ENCODE measurements at places on chromosomes 11 and 22.

DNA sequence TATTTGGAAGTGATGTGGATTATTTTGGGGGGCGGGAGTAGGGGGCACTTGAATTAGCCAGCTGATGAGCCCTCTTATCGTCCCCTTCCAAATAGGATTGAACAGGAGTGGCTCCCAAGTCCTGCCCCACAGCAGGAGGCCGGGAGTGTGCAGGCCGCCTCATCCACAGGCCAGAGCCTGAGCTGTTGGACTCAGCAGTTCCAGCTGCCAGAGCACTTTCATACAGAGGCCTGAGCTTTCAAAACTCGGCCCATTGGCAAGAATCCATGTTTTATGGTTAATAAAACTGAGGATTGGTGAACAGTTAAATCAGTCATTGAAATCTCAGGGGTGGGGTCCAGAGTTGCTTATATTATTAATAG lies 9.6 kb downstream of the FAM118A start:
- no peak for DNase-seq

GRCh38 chr11:61473370-61474012 lies 35.1 kb upstream of the LRRC10B start:
- DNase-seq = no peak

DNA sequence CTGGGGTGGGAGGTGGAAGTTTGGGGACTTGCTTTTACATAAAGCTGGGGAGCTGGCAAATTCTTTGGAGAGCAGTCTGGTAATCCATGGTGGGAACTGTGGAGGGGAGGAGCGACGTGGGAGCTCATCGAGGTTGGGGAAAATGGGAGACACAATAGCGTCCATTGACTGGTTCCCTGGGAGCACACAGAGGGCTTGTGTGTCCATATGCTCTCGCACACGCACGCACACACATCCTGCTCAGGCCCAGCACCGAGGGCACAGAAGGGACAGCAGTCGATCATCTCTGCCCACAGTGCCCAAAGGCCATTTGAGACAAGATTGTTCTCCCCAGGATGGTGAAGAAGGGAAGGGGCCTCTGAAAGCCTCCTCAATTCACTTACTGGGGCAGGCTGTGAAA lies 53.7 kb downstream of the FBXO7 start:
- no peak for DNase-seq

DNA sequence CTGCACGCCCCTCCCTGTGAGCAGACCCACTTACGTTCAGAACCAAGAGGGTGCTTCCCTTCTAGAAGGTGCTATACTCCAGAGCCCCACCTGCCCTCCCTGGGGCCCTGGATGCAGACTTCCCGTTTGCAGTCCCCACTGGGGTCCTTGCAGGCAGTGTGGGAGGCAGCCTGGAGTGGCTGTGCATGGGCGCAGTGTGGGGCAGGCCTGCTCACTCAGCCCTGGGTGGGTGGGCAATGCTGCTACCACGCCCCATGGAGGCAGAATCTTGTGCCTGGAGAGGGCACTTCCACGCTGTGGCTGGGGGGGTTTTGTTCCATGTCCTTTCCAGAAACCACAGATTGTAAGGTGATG lies 116.2 kb downstream of the KCNQ1OT1 start:
- no peak for DNase-seq

GRCh38 chr22:29578462-29579200 lies 2.3 kb downstream of the NIPSNAP1 start:
- DNase-seq = no peak
